GM10248 (cell line): ENCODE measurements at places on chromosomes 5 and 9.

DNA sequence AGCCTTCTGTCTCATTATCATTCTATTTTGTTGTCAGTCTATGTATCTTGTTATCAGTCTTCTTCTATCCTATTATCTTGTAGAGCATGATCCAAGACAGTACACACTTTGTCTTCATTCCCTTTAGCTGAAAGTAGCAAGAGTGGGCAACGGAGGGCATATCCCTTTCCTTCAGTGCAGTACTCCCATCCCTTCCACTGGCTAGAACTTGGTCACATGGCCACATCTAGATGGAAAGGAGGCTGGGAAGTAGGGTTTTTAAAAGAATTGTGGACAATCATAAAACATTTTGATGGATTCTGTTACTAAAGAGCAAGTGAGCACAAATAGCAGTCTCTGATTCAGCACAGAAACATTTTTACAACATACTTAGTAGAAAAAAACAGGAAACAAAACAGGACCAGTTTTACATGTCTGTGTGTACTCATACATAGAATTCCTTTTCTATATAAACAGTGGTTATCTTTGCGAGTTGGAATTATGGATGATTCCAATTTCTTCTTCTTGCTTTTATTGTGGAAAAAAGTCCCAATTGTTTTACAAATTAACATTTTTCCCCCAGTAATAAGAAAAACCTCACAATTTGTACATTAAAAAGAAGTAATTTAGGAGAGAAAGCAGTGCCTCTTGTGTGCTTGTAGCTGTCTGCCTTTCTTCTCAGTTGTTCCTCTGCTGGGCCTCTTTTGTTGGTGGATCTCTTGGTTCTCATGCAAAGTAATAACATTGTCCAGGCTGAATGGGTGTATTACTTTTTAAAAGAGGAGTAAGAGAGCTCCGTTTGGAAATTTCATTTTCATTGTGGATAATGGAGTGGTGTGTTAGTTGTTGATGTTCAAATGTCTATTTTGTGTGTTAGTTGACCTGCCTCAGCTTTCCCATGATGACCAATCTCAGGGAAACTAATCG is 410.9 kb upstream of the TRPC7 start:
- no peak for DNase-seq

DNA sequence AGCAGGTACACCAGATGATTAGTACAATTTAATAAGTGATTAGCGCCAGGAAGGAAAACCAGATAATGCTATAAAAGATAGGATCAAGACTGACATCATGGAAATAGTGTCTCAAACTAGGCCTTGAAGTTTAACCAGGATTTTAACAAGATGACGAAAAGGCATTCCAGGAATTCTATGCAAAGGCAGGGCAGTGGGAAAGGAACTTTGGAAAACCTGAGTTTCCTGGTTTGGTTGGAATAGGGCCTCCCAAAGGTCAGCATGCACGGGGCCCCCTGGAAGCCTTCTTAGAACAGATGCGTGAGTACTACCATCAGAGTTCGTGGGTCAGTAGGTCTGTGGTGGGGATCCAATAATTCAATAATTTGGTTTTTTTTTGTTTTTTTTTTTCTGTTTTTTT is 935.2 kb upstream of the DMAC1 start:
- no peak for DNase-seq

DNA sequence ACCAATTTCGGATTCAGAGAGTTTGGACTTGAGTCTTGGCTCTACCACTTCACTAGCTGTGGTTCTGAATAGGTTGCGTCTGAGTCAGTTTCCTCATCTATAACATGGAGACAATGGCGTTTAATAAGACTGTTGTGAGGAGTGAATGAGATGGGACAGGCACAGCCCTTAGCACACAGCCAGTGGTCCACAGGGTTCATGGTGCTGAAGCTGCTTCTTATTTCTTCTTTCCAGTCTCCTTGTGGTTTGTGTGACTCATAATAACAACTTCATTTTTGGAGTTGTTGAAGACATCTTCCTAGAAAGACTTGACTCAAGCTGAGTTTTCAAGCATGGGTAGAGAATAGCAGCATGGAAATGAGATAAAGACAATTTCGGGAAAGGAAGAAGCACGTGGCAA is 172.6 kb upstream of the PPP2R2B start:
- no peak for DNase-seq

DNA sequence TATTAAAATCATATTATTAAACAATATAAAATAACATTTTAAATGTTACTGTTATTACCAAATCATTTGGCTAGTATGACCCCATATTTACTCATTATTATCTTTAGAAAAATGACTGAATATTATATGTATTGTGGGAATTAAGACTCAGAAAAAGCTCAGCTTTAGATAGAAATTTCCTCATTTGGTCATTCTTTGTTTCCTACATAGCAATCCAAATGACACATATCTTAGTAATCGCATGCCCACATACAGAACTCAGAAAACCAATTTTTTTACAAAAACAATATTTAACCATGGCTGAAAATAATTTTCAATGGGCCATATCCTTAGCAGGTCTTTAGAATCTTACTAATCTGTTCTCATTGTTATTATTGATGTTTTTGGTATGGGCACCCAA is 53.8 kb upstream of the TSLP start:
- no peak for DNase-seq

DNA sequence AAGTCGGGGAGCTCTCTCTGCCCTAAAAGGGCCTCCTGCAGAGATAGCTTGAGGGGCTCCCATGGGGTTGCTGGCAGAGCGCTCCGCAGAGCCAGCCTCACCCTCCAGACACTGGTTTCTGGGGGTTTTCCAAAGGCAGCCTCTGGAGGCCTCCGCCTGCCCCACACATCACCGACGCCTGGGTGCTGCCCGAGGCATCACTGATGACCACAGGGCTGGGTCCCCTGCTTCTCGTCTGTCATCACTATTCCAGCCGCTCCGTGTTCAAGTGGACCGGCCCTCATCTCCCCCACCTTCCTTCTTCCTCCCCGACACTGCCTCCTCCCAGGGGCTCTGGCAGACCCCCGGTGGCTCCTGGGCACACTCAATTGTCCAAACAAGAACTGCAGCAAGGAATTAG is 64.1 kb upstream of the IRX4 start:
- no peak for DNase-seq

DNA sequence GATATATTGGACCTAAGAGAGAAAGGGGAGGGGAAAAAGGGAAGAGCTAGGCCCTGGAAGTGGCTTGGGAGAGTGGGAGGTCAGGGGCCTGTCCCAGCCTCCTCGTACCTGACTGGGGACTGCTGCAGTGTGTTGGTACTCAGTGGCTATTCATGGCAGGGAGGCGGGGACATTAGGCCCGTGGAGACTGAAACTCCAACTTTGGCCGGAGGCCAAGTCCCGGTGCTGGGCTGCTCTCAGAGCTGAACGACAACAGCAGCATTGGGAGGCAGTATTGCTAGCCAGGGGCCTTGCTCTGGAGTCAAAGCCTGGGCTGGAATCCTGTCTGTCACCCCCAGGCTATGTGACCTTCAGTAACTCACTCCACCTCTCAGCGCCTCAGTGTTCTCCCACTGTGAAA is 37.8 kb downstream of the NEURL1B start:
- no peak for DNase-seq

GRCh38 chr9:84701801-84702200 is 32.3 kb downstream of the NTRK2 start:
- peak; percentile 55 for DNase-seq

DNA sequence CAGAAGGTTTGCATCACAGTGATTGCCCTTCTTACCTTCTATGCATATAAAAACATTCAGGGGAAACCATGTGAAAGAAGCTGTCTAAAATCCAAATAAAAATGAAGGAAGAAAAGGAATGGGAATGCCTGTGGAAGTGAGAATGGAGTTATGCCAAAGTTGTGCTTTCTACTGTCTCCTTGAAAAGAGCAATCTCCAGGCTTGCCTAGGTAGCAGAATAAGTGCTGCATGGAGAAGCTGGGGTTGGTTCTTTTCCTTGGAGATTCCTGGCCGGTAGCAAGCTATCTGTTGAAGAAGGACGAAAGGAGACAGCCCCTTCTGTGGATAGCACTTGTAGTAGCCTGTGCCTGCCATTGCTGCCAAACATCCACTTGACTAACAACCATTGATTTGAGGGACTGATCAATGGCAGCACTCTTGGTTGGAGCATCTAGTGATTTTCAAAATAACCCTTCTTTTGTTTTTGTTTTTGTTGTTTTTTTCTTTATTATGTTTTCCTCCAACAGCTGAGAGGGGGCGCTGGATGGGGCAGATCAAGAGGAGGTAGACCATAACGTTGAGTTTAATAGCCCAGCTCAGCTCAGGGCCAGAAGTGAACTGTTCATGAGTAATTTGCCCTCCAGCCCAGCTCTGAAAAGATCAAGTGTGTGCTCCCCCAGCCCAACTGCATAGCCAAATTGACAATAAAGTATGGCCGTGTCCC is 1.6 kb downstream of the PLCXD3 start:
- no peak for DNase-seq

DNA sequence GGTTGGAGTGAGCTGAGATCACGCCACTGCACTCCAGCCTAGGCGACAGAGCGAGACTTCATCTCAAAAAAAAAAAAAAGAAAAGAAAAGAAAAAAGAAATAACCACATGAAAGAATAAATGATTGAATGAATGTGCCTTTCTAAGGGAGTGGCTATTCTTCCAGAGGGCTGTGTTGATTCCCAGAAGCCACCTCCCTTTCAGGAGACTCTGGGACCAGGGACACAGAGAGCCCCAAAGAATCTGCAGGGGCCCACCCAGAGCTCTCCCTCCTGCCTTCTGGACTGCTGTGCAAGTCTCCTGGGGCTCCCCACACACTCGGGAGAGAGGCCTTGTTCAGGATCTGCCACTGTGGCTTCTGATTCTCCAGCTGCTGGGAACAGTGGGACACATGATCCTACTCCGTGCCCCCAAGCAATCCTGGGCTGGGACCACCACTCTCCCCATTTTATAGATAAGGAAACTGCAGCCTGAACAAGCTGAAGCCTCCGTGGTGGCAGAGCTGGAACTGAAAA is 23.6 kb downstream of the CAMK2A start:
- no peak for DNase-seq

- DNase-seq, result no peak
Measured at GRCh38 chr9:86637515-86637914, 283.3 kb upstream of the TUT7 start.

DNA sequence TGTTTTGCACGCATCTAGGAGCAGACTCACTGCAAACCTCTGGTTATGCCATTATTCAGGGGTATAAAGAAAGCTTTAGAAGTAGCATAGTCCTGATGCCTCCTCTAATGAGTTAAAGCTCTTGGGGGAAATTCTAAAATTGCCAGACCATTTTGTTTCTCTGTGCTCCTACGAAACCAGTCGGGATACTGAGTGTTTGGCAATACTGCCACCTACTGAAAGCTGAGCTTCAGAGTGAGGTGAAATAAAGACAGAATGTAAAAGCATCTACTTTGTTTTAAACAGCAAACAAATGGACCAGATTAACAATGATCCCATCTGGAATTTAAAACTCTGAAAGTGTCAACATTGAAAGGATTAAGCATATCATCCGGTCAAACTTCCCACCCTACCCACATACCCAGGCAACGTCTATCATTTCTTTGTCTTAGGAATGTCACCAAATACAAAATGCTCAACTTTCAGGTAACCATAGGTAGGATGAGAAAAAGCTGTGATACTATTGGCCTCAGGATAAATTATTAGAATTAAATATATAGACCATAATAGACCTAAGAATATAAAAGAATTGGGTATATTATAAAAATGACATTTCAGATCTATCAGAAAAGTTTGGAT is 77.8 kb upstream of the SHISAL2B start:
- no peak for DNase-seq
